ENCODE measurements at places on chromosomes 4 and X.

GRCh38 chr4:119490335-119490734, 138.3 kb downstream of the PDE5A start:
- DNase-seq = no peak

GRCh38 chr4:36326476-36327029, 45.1 kb downstream of the DTHD1 start:
- no peak for DNase-seq

GRCh38 chrX:108726748-108727147, 9.6 kb downstream of the IRS4 start:
- no peak for DNase-seq

- DNase-seq = no peak
Measured at GRCh38 chr4:65646136-65646535, 24.2 kb downstream of the EPHA5 start.

- DNase-seq = no peak
Measured at GRCh38 chr4:125368146-125368545, 53.4 kb downstream of the FAT4 start.

DNA sequence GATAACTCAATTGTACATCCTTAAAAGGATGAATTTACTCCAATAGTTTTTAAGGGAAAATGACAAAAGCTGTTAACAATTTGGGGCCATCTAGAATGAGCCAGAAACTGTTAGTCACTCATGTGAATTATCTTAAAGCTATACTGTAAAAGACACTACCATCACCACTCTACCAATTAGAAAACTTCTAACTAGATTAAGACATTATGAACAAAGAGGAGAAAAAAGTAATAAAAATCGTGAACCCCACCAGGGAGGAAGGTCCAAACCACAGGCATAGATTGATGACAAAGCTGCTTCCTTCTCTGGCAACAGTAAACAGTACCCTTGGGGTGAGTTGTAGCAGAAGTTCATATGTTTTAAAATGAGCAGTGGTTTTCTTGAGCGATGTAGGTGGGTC, 106.1 kb downstream of the PDGFC start:
- DNase-seq = no peak

GRCh38 chr4:179071131-179071530, 1628.9 kb upstream of the AGA start:
- DNase-seq = no peak

- DNase-seq = no peak
Measured at GRCh38 chr4:151584101-151584500, 175.1 kb downstream of the FHIP1A start.

- DNase-seq = no peak
Measured at GRCh38 chr4:76386566-76387305, 34.2 kb downstream of the CCDC158 start.

- DNase-seq = no peak
Measured at GRCh38 chr4:6182376-6183280, 17.7 kb downstream of the JAKMIP1 start.

GRCh38 chr4:3442959-3443749, 1.4 kb downstream of the HGFAC start:
- peak; percentile 46 for DNase-seq

DNA sequence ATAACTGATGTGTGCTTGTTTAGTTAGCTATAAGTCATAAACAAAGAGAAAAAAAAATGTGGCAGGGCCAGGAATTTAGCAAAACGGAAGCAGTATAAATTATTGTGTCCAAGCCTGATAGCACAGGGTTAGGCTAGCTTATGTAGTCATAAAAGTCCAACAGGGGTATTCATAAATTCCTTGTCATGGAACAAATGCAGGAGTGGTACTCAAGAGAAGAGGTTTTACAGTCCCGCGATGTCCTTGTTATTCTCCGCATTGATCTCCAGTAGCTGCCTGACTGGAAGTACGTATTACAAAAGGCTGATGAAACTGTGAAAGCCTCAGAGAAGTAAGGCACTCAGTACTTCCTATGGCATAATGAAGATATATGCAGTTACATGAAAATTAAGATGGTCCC, 336.9 kb upstream of the TRAM1L1 start:
- DNase-seq = no peak

GRCh38 chr4:176339936-176340761, 20.4 kb downstream of the SPCS3 start:
- DNase-seq = no peak

GRCh38 chrX:96985046-96985445, 101.3 kb downstream of the RPA4 start:
- DNase-seq = no peak

DNA sequence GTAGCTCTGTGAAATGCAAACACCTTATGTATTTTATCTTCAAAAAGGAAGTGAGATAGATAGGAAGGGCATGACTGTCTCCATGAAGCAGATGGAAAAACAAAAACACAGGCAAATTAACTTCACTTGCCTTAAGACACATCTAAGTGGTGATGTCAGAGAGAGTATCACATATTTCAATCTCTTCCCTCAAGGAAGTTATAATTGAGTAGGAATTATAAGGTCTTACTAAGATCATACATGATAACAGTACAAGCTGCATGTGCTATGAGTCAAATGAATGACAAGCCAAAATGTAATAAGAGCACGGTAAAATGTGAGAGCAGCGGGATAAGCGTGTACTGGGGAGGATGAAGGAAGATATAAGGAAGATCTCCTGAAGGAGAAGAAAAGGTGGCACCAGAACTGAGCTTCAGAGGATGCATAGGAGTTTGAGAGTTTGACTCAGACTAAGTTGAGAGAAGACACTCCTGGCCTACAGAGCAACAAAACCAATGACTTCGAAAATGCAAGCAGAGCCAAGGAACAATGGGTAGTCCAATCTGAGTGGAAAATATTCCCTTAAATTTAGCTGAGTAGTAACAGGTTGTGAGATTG, 43.3 kb upstream of the GALNT7 start:
- DNase-seq = no peak

DNA sequence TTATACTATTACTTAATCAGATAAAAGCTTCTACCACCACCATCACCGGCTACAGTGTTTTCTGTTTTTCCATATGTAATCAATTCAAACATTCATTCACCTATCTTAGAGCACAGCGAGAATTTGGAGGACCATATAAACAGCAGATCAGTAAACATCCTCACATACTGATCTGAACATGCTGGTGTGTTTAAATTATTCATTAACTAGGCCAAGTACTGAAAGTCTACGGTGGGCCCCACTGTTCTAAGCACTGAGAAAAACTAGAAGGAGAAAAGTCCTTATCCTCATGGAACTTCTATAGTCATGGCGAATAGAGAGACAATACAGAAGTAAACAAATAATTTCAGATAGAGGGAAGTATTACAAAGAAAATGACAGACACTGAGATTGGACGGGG, 176.6 kb downstream of the NR3C2 start:
- DNase-seq = no peak

DNA sequence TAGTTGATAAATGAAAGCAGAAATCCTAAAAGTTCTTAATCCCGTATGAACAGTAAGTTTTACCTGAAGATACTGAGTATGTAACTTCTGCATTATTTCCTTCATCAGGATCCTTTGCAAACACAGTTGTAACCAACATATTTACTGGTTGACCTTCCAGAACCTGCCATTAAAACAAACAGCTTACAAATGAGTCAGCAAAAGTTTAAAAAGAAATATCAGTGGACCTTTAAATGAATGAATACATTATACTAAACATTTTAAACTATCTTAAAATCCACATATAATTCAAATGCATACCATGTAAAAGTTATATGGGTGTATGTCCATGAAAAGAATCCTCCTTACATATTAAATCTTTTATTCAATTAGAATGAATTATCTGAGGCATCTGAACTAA, 163.6 kb downstream of the DCHS2 start:
- no peak for DNase-seq

- no peak for DNase-seq
Measured at GRCh38 chr4:141599853-141600252, 36.5 kb upstream of the IL15 start.

DNA sequence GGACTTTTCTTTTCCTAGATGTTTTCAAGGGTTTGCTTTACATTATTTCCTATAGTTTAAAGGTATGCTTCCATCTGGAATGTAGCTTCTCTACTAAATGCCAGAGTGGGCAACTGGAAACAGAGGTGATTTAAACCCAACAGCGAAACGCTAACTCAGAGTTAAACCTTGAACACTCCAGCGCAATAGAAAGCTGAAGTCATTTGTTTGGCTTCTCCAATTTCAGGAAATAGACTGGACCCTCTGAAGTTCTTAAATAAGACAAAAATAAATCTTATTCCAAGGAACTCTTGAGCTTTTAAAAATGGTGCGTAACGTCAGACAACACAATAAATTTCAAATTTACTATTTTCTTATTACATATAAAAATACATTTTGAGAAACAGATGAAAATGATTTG, 1560.0 kb upstream of the TENM3 start:
- DNase-seq = no peak

DNA sequence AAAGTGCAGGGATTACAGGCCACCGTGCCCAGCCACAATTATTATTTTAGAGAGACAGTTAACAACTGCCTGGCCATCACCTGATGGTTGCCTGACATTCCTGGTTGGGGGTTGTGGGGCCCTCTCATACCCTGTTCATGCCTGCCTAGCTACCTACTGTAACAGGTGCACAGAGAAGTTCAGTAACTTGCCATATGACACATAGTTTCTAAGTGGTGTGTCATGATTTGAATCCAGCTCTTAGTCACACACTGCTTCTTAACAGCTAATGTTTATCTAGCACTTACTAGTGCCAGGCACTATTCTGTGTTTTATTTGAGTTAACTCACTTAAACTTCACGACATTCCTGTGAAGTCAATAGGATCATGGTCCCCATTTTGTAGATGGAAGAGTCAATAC, 122.7 kb upstream of the JADE1 start:
- DNase-seq = no peak

- no peak for DNase-seq
Measured at GRCh38 chrX:18309401-18309800, 45.1 kb downstream of the SCML2 start.
